Cerebellar nuclear complex (tissue), 1 donor: ENCODE measurements at places on chromosomes 2 and 18.

DNA sequence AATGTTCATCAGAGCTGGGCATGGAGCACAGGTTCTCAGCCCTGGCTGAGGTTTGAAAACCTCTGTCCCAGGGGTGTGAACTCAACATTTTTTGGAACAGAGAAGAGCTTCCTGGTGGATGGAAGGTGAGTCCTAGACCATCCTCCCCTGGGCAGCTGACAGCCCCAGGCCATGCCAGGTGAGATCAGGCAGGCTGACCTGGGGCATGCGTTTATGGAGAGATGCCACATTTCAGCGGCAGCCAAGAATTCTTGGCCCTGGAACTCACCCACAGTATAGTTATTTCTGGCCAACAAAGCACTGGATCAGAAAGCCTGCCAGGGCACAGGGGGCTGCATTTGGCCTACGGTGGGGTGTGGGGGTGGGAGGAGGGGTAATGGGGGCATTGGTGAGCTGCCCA is 83.8 kb downstream of the EDAR start:
- DNase-seq: no peak

GRCh38 chr18:13563390-13563805 is 163.0 kb downstream of the FAM210A start:
- no peak for DNase-seq

- no peak for DNase-seq
Measured at GRCh38 chr2:192119536-192119935, 75.2 kb downstream of the TMEFF2 start.

DNA sequence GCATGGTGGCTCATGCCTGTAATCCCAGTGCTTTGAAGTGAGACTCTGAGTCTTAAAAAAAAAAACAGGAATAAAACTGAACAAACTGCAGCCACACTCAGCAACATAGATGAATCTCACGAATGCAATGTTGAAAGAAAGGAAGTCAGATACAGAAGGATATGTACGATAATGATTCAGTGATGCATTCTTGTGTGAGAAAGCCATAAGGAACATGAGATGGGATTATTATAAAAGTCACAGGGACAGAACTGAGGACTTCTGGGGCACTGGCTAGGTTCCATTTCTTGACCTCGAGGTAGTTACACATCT is 56.9 kb upstream of the SMAD2 start:
- no peak for DNase-seq

DNA sequence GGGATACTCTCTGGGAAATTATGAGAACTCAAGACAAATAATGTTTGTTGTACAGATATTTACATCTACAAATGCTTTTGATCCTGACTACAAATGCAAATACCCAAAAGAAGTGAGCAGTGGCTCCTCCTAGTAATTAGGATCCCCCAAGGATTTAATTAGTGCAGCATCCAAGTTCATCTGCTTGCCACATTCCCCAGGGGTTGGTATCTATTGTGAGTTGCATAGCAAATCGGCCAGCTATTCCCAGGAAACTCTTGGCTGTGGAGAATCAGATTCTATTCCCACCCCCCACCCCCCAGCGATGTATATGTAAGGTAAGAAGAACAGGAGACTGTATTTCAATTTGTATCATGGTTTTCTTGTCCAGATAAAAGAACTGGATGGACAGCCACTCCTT is 725.1 kb upstream of the CDH7 start:
- DNase-seq: no peak

DNA sequence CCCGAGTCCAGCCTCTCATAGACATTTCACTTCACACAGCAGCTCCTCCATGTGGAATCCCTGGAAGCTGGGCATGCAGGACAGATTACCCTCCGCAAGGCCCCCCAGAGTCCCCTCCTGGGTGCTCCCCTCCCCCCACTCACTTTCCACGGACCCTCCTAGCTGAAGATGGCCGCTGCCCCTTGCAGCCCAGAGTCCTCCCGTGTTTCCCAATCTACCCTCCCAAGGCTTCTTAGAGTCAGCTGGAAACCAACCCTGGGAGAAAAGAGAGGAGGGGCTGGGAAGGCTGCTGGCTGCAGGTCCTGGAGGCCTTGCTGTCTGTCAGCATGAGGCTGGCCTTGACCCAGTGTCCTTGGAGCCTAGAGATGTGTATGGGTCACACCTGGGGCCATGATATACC is 49.0 kb upstream of the HAAO start:
- DNase-seq: no peak

GRCh38 chr2:133413863-133414262 is 154.4 kb downstream of the NCKAP5 start:
- no peak for DNase-seq
